ENCODE measurements at places on chromosomes 3 and 15.

GRCh38 chr3:38226273-38226672 lies 39.3 kb upstream of the SLC22A13 start:
- no peak for DNase-seq

DNA sequence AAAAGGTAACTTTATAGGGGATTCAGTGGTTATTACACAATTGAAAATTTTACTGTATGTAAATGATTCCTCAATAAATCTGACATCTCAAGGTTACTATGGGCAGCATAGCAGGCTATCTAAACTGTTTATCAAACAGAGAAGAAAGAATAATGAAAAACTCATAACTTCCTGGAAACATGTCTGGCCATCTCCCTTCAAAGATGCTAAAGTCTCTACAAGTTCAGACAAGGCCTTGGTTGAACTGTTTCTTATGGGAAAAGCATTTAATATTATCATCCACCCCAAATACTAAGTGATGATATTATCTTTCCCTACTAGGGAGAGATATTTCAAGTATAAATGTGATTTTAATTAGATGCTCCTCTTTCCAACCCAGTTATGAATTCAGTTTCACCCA lies 114.9 kb downstream of the ARRDC4 start:
- no peak for DNase-seq

DNA sequence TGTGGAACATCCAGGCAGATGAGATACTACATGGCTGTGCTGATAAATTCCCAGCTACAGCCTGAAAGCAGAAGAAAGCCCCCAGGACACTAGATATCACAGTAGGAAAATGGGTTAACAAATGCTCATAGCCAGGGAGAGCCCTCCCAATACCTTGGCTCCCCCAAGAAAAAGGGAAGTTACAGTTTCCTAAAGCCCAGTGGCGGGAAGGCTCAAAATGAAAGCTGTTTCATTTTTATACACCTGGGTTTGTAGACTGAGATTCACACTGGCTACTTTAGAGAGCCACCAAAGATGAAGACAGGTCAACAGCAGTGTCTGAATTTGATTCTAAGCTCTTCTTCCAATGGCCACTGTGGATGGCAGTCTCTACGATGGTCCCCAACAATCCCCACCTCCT lies 55.0 kb upstream of the TOPAZ1 start:
- no peak for DNase-seq

GRCh38 chr3:176190755-176191154 lies 1006.5 kb downstream of the TBL1XR1 start:
- peak; percentile 31 for DNase-seq

DNA sequence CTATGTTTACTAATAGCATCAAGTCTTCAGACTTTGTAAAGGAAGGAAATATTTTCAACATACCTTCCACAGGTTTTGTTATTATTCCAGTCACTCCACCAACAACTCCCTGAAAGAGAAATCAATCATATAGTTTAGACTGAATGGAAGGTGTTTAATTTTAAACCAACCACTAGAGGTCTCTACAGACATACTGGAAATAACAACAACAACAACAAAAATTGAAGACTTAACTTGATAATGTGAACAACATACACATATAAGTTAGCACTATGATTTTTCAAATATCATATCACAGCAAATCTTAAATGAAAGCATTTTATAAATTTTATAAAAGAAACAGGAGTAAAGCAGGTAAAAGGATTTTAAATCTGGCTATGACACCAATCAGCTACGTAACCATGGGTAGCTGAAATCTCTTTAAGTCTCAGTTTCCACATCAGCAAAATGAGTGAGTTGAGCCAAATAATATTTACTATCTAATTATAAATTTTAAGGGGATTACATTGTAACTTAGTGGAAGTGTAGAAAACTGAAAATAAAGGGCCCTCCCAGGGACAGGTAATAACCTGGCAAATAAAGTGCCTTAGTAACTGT lies 188.2 kb downstream of the VPS13C start:
- no peak for DNase-seq

DNA sequence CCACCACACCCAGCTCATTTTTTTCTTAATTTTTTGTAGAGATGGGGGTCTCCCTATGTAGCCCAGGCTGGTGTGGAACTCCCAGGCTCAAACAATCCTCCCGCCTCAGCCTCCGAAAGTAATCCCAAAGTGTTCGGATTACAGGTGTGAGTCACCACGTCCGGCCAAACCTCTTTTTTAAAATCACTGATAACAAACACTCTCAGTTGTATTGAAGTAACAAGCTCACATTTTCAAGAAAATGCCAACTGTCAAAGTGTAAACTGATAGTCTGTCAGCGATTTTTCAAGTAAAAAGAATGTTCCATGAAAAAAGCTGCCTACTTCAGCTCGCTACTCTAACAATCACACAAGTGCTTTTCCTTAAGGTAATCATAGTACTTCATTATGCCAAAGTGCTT lies 33.4 kb downstream of the UBXN7 start:
- DNase-seq: no peak

DNA sequence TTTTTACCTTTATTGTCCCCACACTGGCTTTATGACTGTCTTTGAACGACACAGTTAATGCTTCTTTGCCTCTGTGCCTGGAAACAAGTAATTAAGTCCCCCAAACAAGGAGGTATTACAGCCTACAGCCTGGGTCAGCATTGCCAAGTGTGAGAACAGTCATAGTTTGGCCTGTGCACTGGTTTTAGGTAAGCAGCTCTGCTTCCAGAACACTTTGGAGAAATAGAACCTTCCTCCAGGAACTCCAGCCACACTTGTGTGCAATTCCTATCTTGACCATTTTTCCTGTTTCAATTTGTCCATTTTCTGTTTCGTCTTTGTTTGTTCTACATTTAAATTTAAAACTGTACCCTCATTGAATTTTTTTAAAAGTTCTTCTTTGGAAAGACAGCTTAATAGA lies 568.2 kb downstream of the TUSC7 start:
- no peak for DNase-seq

DNA sequence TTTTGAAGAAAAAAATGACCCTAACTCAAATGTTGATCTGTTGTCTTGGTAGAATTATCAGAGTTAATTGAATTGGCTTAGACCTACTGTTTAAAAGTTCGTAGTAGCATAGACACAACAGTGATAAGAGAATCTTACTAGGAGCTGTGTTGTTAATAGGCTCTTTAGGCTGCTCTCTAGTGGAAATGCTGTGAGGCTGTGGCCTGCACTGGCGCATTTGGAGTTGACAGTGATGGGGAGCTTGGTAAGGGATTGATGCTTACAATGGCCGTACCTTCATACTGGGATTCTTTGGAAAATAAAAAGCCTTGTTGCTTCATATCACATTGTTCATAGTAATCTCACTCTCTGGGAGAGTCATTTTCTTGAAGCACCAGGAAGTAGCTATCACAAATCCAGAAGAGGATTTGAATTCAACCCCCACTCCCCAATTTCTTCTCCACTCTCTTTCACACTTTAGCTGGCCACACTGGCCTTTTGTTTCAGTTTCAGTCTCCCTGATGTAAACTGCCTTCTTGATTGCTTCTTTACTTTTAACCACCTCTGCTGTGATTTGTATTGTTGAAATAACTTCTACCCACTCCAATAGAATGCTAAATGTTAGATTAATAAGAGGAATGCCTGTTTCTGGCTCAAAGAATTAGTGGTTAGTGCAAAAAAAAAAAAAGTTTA lies 56.6 kb downstream of the CEP63 start:
- DNase-seq: no peak

GRCh38 chr15:74185710-74186348 lies 12.3 kb downstream of the ISLR start:
- DNase-seq: no peak

GRCh38 chr15:85280203-85280602 lies 100.2 kb upstream of the AKAP13 start:
- no peak for DNase-seq

- DNase-seq: no peak
These were observed 648.9 kb upstream of the ALCAM start for GRCh38 chr3:104717828-104718196.

GRCh38 chr3:50620820-50621219 lies 3.9 kb downstream of the MAPKAPK3 start:
- DNase-seq: no peak

GRCh38 chr3:30672959-30673358 lies 66.6 kb downstream of the TGFBR2 start:
- DNase-seq: no peak

GRCh38 chr15:52876991-52877663 lies 87.0 kb upstream of the ONECUT1 start:
- DNase-seq: no peak

Measured in cerebellar nuclear complex (tissue), 1 donor.